ENCODE measurements at places on chromosomes 7 and 10. TPM values are rescaled to one million over a fixed set of nuclear protein-coding genes. Genes with fewer than 3 reads are reported as not detected.

DNA sequence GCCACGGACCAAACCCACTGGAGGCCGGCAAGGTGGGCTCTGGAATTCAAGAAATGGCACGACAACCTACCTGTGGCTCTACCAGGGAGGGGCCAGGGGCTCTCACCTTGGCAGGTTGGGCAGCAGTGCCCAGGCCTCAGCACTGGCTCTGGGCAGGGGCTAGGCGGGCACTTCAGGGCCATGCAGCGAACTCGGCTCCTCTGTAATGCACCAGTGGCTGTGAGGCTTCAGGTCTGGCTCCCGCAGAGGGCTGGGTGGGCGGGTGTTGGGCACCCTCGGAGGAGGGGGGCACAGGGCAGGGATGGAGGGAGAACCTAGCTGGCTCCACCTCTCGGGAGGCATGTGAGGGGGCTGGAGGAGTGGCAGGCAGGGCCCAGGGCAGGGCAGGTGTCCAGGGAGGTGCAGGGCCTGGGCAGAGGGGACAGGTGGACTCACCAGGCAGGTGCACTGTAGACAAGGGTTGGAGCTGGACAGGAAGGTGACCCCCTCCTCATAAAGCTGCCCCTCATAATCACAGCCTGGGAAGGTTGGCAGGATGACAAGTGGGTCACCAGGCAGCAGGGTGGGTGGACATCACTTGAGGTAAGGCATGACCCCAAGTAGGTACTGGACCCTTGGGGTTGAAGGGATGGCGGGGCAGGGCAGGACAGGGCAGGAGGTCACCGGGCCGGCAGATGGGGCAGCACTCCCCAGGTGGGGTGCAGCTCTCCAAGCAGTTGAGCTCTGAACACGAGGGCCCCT, 6.7 kb downstream of the KCP start:
- H3K36me3 ChIP-seq, result no peaks in the 10 kb centered on the region
- peaks cover 3% of the 10 kb centered on the region for H3K4me1 ChIP-seq
- DNase-seq, result no peak
- no peak overlapping the region for H3K27ac ChIP-seq
- peaks cover 12% of the 10 kb centered on the region for H3K27me3 ChIP-seq

DNA sequence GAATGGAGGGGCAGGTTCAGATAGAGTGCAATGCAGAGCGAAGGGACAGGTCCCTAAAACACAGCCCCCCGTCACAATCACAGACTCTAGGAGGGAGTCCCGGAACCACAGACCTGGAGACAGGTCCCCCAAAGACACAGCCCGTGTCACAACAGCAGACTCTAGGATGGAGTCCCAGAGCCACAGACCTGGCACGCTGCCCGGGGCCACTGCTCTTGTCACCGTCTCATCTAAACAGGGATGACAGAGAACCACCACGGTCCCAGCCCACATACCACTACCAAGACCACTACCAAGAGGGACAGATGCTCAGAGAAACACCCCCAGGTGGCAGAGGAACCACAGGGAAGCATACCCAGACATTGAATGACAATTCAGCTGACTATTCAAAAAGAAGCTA, 183.9 kb downstream of the TCERG1L start:
- H3K27ac ChIP-seq, result no peak overlapping the region
- H3K36me3 ChIP-seq, result no peaks in the 10 kb centered on the region
- no peak for DNase-seq
- H3K4me1 ChIP-seq, result peaks cover 7% of the 10 kb centered on the region

DNA sequence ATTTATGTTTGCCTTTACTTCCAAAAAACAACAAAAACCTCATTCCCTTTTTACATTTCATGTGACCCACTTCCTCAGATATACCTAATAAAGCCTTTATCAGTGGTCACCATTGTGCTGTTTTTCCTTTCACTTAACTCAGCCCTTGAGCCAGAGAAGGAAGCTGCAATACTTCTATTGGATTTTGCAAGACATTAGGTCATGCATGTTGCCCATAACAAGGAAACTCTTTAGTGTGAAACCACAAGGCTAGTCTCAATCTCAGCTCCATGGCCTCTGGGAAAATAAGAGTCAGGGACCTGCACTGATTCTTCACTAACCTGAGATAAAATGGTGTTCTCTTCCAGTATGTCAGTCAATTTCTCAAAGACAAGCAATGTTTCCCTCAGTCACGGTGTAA, 27.8 kb downstream of the STEAP4 start:
- H3K27ac ChIP-seq, result no peak overlapping the region
- no peaks in the 10 kb centered on the region for H3K4me1 ChIP-seq
- H3K27me3 ChIP-seq, result peaks cover 4% of the 10 kb centered on the region
- no peak overlapping the region for H3K4me3 ChIP-seq

DNA sequence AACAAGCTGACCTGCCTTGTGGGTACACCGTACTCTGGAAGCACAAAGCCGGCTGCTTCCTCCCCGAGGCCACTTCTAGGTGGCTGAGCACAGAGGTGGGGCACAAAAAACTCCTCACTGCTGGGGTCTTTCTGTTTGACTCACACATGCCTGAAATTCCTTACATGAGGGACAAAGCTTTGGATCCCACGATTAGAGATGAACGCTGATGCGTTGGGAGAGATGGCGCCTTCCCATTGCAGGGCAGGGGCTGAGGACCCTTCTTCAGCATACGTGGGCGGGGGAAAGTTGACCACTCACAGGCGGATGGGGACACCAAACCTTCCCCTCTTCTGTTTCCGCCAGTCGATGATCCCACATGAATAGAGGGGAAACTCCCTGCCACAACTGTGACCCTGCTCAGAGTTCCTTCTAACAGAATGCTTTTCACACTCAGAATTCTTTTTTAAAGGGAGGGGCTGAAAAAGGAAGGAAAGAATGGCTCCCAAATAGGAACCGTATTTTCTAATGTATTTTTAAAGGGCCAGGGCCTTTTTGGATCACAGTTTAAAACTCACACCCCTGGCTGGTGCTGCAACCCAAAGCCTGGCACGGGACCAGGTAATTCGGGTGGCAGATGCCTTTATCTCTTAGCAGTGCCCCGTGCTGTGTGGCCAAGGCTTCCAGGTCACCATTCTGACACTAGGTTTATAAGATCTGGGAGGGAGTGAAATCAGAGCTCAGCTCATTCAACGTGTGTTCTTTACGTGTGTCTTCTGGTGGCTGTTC, 134.0 kb downstream of the PRKAG2 start:
- peaks cover 17% of the 10 kb centered on the region for H3K4me1 ChIP-seq
- no peaks in the 10 kb centered on the region for H3K27me3 ChIP-seq
- no peak overlapping the region for H3K4me3 ChIP-seq
- peak overlapping the region; percentile 3 for H3K27ac ChIP-seq

DNA sequence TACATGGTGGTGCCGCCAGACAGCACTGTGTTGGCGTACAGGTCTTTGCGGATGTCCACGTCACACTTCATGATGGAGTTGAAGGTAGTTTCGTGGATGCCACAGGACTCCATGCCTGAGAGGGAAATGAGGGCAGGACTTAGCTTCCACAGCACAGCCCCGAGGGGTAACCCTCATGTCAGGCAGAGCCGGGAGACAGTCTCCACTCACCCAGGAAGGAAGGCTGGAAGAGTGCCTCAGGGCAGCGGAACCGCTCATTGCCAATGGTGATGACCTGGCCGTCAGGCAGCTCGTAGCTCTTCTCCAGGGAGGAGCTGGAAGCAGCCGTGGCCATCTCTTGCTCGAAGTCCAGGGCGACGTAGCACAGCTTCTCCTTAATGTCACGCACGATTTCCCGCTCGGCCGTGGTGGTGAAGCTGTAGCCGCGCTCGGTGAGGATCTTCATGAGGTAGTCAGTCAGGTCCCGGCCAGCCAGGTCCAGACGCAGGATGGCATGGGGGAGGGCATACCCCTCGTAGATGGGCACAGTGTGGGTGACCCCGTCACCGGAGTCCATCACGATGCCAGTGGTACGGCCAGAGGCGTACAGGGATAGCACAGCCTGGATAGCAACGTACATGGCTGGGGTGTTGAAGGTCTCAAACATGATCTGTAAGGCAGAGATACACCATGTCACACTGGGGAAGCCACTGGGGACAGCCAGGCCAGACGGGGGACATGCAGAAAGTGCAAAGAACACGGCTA, 104.6 kb upstream of the TNRC18 start:
- H3K4me3 ChIP-seq, result peak overlapping the region; percentile 96
- H3K27ac ChIP-seq, result peak overlapping the region; percentile 100
- H3K36me3 ChIP-seq, result peaks cover 70% of the 10 kb centered on the region
- no peaks in the 10 kb centered on the region for H3K27me3 ChIP-seq
- peaks cover 34% of the 10 kb centered on the region for H3K4me1 ChIP-seq

- peak overlapping the region; percentile 12 for H3K4me3 ChIP-seq
- no peak overlapping the region for H3K27ac ChIP-seq
- no peaks in the 10 kb centered on the region for H3K4me1 ChIP-seq
Observed at GRCh38 chr10:127908106-127908958, 1.4 kb downstream of the PTPRE start.

GRCh38 chr10:71575451-71575850, 144.1 kb downstream of the C10orf105 start:
- H3K36me3 ChIP-seq, result no peaks in the 10 kb centered on the region
- DNase-seq, result no peak
- peaks cover 5% of the 10 kb centered on the region for H3K4me1 ChIP-seq
- no peak overlapping the region for H3K27ac ChIP-seq
- no peaks in the 10 kb centered on the region for H3K27me3 ChIP-seq
- no peak overlapping the region for H3K4me3 ChIP-seq

- no peak overlapping the region for H3K27ac ChIP-seq
- H3K4me3 ChIP-seq, result no peak overlapping the region
- peaks cover 4% of the 10 kb centered on the region for H3K36me3 ChIP-seq
- H3K4me1 ChIP-seq, result peaks cover 49% of the 10 kb centered on the region
- no peak for DNase-seq
- peaks cover 2% of the 10 kb centered on the region for H3K27me3 ChIP-seq
Observed at GRCh38 chr7:143405173-143406001, 3.3 kb downstream of the EPHA1 start.

DNA sequence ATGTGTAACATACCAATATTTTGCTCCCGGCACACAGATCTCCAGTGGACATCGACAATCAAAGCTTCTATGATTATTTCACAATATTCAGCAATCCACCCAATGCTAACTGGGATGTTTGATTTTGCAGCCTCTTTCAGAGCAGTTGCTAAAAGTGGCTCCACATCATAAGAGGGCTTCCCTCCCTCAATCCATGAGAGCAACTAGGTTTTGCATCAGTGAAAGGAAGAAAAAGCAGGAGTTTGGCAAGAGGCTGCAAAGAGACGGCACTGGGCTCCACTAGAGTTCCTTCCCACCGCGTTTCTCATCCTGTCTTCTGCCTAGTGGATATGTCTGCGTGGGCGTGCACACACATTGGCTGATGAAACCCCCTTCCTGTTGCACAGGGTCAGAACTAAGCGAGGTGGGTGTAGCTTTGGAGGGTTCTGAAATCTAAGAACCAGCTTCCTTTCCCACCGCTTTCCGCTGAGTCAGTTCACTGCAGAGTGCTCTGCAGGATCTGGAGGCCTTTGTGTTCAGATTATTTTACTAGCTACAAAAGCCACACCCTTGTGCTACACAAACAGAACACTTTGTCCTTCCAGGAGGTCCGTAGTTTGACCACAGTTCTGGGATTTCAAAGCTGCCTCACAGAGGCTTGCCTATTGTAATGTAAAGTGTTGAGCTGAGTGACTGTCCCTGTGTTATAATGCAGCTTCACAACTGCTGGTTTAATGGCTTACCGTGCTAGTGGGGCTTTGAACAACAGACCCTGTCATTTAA, 28.1 kb downstream of the ARL4A start:
- no peaks in the 10 kb centered on the region for H3K27me3 ChIP-seq
- H3K36me3 ChIP-seq, result peaks cover 3% of the 10 kb centered on the region
- peak; percentile 64 for DNase-seq
- H3K4me1 ChIP-seq, result peaks cover 34% of the 10 kb centered on the region
- peak overlapping the region; percentile 81 for H3K27ac ChIP-seq

DNA sequence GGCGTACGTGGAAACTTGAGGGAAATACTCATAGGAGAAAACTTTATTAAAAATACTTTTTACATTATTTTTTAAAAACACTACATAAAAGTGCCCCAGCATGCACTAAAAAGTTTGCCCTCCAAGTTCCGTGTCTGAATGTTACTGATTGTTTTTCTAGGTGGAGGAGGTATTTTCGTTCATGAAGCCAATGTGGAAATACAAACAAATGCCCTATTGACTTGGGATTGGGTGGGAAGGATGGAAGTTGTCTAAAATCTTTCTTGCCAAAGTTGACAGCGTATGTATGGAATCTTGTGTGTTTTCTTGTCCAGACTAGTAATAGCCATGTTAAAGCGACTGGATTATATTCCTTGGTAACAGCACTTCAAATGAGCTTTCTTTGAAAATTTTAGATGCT, 1.2 kb downstream of the PROSER2 start:
- no peak overlapping the region for H3K27ac ChIP-seq
- peaks cover 53% of the 10 kb centered on the region for H3K27me3 ChIP-seq
- H3K4me3 ChIP-seq, result peak overlapping the region; percentile 70
- peaks cover 9% of the 10 kb centered on the region for H3K4me1 ChIP-seq
- H3K36me3 ChIP-seq, result peaks cover 2% of the 10 kb centered on the region

DNA sequence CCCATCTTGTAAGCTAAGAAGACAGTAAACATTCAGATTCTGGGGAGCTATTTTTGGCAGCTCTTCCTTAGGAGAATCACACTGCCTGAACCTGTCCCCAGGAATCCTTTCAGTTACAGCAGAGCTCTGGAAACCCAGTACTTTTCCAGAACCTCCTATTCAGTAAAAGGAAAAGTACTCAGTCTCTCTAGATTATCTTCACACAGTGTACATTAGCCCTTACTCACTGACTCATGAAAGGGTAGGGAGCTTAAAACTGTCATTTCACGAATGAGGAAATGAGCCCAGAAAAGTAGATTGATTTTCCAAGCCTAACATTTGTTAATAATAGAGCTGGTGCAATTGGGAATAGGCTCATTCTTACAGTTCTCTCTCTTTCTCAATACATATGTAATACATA, 3.9 kb upstream of the CNNM1 start:
- H3K4me1 ChIP-seq, result no peaks in the 10 kb centered on the region
- DNase-seq, result no peak
- H3K27ac ChIP-seq, result no peak overlapping the region
- peaks cover 4% of the 10 kb centered on the region for H3K36me3 ChIP-seq

GRCh38 chr10:80474941-80475340, 20.8 kb downstream of the TSPAN14 start:
- H3K4me3 ChIP-seq, result no peak overlapping the region
- no peaks in the 10 kb centered on the region for H3K27me3 ChIP-seq
- DNase-seq, result no peak
- H3K36me3 ChIP-seq, result peaks cover 77% of the 10 kb centered on the region
- H3K4me1 ChIP-seq, result peaks cover 81% of the 10 kb centered on the region
- peak overlapping the region; percentile 77 for H3K27ac ChIP-seq

DNA sequence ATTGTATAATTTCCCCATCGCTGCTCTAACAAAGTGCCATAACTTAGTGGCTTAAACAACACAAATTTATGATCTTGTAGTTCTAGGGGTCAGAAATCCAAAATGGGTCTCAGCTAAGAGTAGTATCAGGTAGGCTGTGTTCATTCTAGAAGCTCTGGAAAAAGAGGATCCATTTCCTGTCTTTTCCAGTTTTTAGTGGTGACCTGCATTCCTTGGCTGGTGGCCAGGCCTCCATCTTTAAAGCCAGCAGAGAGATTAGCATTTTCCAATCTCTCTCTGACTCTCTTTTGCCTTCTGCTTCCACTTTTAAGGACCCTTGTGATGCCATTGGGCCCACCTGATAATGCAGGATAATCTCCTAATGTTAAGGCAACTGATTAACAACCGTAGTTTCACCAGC, 41.0 kb upstream of the C10orf120 start:
- DNase-seq, result no peak
- H3K4me3 ChIP-seq, result no peak overlapping the region
- H3K36me3 ChIP-seq, result no peaks in the 10 kb centered on the region
- no peaks in the 10 kb centered on the region for H3K4me1 ChIP-seq

GRCh38 chr7:69652947-69653701, 54.8 kb downstream of the AUTS2 start:
- no peak overlapping the region for H3K27ac ChIP-seq
- DNase-seq, result no peak
- no peaks in the 10 kb centered on the region for H3K36me3 ChIP-seq
- no peak overlapping the region for H3K4me3 ChIP-seq

GIMAP5 gene
- 63.3 TPM for total RNA-seq

WASHC2A gene
- total RNA-seq, result 31.0 TPM

AKR1C1 gene
- total RNA-seq, result 0.79 TPM

MYOF gene
- 0.37 TPM for total RNA-seq

LAMB4 gene
- not detected for total RNA-seq

GPC2 gene
- 8.1 TPM for total RNA-seq

All from activated CD8-positive, alpha-beta T cell treated with anti-CD3 and anti-CD28 coated beads, Interleukin-2, amount 10 ng/mL, durations not matched to agents 7 days and 5 days (primary cell).